ENCODE measurements at places on chromosomes 5 and 9. TPM values are rescaled to one million over a fixed set of nuclear protein-coding genes. Genes with fewer than 3 reads are reported as not detected.

GRCh38 chr5:172874647-172875504 is 40.8 kb downstream of the ERGIC1 start:
- no peak for DNase-seq

DNA sequence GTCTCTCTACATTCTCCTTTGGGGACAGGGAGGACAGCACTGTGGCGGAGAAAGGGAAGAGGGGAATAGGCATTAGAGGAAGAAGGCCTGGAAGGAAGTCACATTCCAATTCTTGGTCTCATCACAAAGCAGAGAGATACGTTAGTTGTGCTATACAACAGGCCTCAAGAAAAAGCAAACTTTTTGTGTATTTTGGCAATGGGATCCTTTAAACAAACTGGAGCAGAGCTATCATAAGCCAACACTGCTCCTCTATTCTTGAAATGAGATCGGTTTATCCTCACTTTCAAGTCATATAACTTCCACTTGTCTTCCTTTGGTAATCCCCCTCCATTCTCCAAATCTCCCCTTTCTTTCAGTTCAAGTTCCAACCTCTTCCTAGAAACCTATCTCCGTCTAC is 6.5 kb downstream of the DENND1A start:
- no peak for DNase-seq

GRCh38 chr5:60510663-60511062 is 189.3 kb downstream of the DEPDC1B start:
- DNase-seq: no peak

GRCh38 chr9:127633216-127633862 is 21.3 kb downstream of the STXBP1 start:
- peak; percentile 17 for DNase-seq

DNA sequence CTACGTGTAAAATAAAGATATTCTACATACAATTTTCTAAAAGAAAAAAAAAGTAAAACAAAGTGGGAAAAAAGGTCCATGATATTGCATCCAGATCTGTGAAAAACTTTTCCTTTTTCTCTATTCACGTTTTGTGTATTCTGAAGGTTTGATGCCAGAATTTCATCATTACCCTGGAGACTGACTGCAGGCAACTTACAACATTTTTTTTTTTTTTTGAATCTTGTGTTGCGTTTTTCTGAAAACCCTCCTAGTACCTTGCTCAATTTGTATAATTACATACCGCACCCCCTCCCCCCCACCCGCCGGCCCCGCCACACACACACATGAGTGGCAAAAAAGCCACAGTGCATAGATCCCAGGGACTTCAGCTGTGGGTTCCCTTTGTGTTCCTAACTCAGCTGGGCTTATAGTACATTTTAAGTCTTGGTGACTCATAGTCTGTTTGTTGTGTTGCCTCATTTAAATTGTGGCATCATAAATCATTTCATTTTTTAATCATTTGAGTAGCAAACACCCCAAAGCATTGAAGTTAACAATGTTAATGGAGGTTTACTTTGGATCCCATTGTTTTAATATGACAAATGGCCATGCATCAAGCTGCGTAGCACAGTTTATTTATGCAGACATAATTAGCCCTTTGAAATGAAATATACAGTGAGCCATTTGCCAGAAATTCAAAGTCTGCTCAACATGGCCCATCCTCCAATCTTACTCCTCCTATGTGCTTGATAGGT is 36.0 kb downstream of the PRDM6 start:
- no peak for DNase-seq

- DNase-seq: no peak
These were observed 125.1 kb downstream of the LIFR start for GRCh38 chr5:38431242-38431853.

DNA sequence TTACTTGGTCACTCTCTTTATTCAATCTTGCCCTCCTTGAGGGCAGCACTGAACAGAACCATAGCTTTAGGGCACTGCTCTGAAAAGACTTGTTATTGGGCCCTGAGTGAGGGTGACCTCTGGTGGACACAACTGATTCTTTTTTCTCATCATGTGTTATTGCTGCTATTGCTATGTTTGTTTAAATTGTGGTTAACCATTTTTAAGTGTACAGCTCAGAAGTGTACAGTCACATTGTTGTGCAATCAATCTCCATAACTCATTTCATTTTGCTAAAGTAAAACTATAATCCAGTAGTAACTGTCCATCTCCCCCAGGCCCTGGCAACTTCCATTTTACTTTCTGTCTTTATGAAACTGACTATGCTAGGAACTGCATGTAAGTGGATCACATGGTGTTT is 351.1 kb upstream of the RIOK2 start:
- peak; percentile 82 for DNase-seq

DNA sequence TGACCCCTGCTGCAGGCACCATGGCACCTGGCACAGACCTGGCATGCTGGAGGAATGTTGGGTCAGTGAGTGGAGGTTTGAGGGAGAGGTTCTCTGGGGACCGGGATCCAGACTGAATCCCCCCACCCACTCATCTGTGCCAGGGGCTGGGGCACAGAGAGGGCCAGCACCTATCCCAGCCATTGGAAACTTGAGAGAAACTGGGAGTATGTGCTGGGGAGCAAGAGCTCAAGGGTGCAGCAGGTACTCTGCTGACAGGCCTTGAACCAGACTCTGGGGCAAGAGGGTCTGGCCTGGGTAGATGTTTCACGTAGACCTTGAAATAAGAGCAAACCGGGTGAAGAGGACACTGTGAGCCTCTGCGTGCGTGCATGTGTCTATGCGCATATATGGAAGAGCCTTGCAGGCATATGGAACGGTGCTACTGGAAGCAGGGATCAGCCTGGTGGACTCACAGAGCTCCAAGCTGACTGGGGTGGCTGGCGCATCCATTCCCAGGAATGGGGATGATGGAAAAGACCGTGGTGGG is 8.8 kb downstream of the FGF18 start:
- DNase-seq: no peak

DNA sequence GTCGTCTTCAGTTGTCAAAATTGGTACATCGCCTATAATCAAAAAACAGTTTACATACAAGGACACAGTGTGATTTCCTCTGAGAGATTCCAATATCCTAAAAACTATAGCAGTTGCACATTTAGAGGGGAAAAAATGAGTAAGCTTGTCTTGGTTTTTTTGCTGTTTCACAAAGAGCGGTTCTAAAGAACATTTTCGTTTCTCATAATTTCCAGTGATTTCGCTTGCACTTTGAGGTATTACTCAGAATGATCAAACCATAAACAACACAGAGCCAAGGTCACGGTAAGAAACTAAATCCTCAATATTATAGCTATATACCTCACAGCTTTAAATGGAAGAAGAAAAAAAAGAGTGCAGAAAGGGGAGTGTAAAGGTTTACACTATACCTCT is 861 bp downstream of the MTX3 start:
- DNase-seq: no peak

DNA sequence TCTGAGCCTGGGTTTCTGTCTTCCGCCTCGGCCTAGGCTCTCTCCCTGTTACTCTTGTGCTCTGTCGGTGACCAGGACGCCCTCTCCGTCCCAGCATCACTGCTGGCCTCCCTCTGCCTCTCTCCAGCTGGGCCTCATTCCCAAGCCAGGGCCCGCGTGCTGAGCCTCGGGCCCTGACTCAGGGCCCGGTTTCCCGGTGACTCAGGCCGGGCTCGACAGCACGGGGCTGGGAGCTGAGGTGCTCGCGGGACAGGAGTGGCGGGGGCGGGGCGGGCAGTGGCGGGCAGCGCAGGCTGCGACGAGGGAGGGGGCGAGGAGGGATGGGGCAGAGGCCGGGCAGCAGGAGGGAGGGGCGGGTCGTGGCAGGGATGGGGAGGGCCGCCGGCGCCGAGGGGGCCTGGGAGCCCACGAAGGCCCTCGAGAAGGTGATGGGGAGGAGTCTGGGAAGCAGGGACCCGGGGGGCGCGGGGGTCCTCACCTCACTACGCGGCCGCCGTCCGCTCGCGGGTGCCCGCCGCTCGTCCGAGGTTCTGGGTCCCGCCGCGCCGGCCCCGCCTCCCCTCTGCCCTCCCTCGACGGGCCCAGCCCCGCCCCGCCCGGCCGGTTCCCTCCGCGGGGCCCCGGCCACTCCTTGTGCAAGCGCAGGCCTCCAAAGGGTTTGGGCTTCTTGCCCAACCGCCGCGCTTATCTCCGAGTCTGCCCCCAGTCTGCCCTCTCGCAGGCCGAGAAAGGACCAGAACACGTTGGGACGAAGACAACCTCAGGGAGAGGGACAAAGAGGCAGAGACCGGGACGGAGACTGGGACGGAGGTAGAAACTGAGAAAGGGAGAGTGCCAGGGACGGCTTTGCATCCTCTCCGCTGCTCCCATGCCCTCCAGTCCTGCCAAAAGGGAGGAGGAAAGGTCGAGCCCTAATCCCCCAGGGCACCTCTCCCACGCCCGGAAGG is at the start of gene ARAP3:
Gene ARAP3, minus strand, starts transcription at position 536 of the 947 bp plus-strand sequence. CDS start 1,744 bp downstream, outside the sequence.
- DNase-seq: peak; percentile 29

DNA sequence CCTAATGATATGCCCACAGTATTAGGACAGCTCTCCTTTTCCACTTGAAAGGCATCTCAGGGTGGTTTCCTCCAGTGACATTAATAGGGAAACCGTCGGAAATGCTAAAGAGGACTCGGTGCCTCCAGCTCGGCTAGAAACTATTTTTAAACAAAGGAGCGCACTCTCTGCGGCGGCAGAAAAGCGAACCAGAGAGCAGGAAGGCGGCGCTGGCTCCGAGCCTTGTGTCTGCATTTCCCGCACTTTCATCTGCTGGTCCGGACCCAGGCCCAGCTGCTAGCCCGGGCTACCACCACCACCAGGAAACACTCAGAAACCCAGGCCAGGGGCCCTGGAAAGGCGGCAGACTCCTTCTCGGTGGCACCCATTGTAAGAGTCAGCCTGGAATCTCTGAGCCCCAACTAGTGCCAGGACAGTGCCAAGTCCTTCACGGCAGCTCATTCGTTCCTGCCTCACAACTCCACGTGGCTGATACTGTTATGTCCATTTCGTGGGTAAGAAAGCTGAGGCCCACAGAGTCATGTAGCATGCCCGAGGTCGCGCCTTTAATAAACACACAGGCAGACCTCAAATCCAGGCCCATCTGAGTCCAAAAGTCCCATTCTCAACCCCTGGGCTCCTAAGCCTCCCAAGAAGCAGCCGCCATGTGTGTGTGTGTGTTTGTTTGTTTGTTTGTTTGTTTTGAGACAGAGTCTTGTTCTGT is 73.9 kb downstream of the VAV2 start:
- DNase-seq: no peak

GRCh38 chr9:34659592-34660253 is 2.7 kb downstream of the CCL27 start:
- no peak for DNase-seq

- no peak for DNase-seq
These were observed 126.0 kb upstream of the BOD1 start for GRCh38 chr5:173742432-173742816.

GRCh38 chr5:176538230-176538988 is 1.2 kb upstream of the RNF44 start:
- no peak for DNase-seq

GRCh38 chr5:122649080-122649479 is 125.8 kb upstream of the SNX2 start:
- no peak for DNase-seq

- no peak for DNase-seq
These were observed 65.5 kb upstream of the TNC start for GRCh38 chr9:115183436-115183835.

CCDC112 gene
- 10.2 TPM for total RNA-seq

ATOX1 gene
- total RNA-seq: 954 TPM

PCDHGC3 gene
- 9.8 TPM for total RNA-seq

IL31RA gene
- total RNA-seq: not detected

TMEM215 gene
- not detected for total RNA-seq

TNFSF15 gene
- total RNA-seq: not detected

UQCRQ gene
- 267 TPM for total RNA-seq

ARL14EPL gene
- not detected for total RNA-seq

ACTBL2 gene
- 0.11 TPM for total RNA-seq

POLE3 gene
- total RNA-seq: 78.2 TPM

CD14 gene
- total RNA-seq: not detected

All from SK-MEL-5 (cell line).